ENCODE measurements at places on chromosomes 3 and 15. TPM values are rescaled to one million over a fixed set of nuclear protein-coding genes. Genes with fewer than 3 reads are reported as not detected.

CHST2 gene
- 38.2 TPM for polyA plus RNA-seq

DNA sequence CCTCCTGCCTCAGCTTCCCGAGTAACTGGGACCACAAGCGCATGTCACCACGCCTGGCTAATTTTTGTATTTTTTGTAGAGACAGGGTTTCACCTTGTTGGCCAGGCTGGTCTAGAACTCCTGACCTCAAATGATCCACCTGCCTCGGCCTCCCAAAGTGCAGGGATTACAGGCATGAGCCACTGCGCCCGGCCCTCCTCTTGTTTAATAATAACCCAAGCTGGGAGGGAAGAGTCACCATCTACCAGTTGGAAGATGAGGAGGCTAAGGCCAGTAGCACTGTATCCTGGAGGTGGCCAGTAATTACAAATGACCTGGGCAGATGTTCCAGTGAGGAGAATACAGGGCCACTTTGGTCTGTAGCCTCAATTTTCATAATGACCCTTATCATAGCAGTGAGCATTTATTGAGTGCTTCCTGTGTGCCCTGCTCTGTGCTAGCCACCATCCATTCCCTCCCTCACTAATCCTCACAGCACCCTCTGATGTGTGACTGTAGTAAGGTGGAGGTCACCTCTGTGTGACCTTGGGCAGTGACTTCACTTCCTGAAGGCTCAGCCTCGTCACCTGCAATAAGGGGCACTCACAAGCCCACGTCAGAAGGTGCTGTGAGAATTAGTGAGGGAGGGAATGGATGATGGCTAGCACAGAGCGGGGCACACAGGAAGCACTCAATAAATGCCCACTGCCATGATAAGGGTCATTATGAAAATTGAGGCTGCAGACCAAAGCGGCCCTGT lies 64.2 kb downstream of the ABTB1 start:
- DNase-seq: no peak

DNA sequence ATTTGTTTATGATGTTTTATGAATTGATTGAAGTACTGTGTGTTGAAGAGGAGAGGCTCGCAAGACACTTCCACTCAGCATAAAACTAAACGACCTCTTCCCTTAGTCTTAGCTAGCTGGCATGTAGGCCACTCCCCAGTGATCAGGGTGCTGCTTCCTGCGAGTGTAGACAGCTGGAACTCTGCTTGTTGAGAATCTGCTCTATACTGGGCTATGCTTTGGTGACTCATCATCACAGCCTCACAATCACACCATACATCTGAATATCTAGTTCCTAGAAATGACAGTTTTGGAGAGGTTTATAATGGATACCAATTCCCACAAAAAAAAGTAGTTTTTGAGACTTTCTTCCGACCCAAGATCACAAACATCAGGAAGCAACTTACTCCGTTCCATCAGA lies 1.5 kb upstream of the SLC24A5 start:
- no peak for DNase-seq

DNA sequence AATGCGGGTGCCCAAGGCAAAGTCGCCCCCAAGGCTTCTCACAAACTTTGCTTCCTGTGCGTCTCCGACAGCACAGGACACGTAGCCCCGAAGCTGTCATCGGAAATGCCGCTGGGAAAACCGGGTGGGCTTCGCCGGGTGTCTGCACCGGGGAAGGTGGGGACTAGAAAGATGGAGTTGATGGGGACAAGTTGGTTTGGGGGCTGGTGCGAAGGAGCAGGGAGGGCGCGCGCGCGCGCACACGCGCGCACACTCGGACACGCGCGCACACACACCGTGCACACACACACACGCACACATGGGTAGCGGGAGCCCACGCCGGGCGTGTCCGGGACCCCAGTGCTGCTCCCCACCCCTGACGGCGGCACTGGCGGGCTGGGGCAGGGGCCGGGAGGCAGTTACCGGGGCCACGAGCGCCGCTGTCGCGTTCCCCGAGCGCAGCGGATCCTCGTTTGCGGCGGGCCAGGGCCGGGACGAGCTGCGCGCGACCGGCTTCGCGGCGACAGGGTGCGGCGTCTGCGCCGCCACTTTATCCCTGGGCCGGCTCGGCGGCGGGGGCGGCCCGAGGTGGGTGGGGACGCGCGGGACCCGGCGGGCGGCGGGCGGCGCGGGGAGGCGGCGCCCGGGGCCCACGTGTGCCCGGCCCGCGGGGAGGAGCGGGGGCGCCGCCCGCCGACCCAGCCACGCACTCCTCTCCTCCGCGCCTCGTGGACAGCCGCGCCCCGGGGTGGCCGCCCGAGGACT lies 539 bp upstream of the MGLL start:
- no peak for DNase-seq

DNA sequence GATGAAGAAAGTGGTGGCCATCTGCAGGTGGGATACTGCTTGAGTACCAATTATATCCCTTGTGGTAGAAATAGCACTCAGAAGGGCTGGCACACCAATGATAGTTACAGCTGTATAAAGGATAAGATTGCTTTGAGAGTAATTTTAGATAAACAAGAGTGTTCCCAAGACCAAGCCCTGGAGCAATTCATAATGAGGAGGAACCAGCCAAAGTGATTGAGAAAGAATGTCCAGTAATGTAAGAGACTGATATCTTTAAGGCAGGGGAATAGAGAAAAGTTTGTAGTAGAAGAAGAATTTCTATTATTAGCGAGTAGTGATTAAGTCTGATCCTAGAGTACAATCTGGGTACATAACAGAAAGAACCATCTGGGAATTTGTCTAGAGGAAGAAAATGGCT lies 945.1 kb downstream of the OTOL1 start:
- no peak for DNase-seq
